ENCODE measurements at places on chromosomes 16 and 17.
A peak's percentile ranks its signal among the peaks of the same experiment; 100 is the strongest.

DNA sequence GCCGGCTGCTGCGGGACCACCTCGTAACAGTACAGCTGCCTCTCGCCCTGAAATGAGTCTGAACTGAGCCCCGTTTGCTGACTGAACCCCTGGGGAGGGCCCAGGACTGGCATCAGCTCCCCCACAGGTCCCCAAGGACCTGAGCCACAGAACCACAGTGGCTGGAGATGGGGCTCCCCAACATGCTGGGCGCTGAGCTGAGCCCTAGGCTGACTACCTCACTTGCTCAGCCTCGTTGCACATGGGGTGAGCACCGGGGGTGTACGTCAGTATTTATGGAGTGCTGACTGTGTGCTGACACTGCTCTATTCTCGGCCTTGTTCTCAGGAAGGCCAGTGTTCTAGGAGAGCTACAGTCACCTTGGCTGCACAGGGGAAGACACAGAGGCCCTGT is 6.6 kb upstream of the VASN start:
- no peak for DNase-seq

DNA sequence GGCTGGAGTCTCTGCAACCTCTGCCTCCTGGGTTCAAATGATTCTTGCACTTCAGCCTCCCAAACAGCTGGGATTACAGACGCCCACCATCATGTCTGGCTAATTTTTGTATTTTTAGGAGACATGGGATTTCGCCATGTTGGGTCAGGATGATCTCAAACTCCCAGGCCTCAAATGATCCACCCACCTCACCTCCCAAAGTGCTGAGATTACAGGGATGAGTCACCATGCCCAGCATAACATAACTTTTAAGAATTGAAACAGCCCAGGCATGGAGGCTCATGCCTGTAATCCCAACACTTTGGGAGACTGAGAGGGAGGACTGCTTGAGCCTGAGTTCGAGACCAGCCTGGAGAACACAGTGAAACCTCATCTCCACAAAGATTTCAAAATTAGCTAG is 2.5 kb downstream of the RSL1D1 start:
- no peak for DNase-seq

GRCh38 chr17:68391561-68392268 is 65.6 kb downstream of the WIPI1 start:
- DNase-seq, result no peak

DNA sequence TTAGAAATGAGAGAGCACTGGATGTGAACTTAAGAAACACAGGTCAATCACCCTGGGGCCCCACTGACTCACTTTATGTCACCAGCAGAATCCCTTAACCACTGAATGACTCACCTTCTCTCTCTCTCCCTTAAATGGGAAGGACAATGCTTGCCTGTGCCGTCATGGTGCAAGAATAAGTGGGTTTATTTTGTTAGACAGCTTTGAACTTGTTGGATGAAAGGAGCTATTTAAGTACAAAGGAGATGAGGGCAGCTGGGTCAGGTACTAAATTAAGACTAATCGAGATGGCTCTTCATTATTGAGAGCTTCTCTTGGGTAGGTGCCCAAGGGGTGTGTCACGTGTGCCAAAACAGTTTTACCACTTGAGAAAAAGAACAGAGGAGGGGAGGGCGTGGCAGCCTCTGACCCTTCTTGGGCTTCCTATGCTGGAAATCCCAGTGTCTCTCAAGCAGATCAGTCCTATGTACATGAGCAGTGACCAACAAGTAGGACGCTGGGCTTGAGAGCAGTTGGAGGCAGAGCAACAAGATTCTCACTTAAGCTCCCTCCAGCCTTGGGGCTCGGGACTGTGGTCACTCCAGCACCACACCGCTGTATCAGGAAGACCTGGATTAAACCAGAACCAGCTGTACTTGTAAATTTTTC is 6.7 kb upstream of the KRT31 start:
- peak; percentile 89 for DNase-seq

DNA sequence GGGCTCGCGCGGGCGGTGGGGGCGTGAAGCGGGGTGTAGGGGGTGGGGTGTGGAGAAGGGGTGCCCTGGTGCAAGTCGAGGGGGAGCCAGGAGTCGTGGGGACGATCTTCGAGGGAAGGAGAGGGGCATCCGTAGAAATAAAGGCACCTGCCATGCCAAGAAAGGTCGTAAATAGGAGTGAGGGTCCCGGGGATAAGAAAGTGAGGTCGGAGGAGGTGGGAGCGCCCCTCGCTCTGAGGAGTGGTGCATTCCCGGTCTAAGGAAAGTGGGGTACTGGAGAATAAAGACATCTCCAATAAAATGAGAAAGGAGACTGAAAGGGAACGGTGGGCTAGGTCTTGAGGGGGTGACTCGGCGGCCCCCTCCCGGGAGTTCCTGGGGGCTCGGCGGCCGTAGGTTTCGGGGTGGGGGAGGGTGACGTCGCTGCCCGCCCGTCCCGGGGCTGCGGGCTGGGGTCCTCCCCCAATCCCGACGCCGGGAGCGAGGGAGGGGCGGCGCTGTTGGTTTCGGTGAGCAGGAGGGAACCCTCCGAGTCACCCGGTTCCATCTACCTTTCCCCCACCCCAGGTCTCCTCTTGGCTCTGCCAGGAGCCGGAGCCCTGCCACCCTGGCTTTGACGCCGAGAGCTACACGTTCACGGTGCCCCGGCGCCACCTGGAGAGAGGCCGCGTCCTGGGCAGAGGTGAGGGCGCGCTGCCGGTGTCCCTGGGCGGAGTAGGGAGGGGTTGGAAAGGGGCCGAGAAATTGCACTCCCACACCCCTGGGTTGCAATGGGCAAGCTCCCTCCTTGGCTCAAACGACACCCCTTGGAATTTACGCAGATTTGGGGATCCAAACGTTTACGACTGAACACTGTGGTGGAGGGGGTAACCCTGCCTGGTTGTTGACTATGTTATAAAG is 888 bp downstream of the CDH1 start:
- no peak for DNase-seq

DNA sequence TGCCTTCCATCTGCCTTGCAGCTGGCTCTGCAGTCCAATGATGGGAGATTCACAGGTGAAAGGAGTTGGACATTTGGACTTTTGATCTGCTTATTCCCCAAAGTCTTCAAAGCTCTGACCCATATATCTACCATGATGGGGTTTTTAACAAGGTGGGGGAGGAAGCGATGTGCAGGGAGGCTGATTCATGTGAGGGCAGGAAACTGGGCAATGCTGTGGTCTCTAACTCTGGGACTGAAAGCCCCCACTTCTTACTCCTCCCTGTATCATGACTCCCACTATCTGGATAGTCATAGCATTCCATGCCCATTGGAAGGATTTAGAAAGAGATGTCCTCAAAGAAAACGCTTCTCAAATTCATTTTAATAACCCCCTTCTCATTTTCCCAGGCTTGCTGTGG is 16.3 kb downstream of the HOXB1 start:
- no peak for DNase-seq

DNA sequence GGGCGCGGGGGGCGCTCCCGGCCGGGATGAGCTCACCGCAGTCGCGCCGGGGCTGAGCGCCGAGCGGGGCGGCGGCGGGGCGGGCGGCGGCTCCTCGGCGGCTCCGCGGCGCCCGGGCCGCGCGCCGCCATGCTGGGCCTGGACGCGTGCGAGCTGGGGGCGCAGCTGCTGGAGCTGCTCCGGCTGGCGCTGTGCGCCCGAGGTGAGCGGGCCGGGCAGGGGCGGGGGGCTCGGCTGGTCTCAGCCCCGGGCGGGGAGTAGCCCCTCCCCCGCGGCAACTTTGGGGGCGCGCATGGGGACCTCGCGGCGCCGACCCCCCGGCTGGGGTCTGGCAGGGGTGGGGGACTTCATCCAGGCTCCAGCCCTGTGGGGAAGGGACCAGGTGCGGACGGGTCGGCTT is at the start of gene ARHGDIG:
Gene ARHGDIG (plus strand): TSS at position 40 of the 400 bp plus-strand sequence. CDS start 90 bp downstream, at position 130.
- DNase-seq, result no peak

GRCh38 chr16:3661922-3662321 is 7.4 kb downstream of the DNASE1 start:
- no peak for DNase-seq

GRCh38 chr17:28324267-28324745 is 5.3 kb downstream of the TMEM97 start:
- no peak for DNase-seq

DNA sequence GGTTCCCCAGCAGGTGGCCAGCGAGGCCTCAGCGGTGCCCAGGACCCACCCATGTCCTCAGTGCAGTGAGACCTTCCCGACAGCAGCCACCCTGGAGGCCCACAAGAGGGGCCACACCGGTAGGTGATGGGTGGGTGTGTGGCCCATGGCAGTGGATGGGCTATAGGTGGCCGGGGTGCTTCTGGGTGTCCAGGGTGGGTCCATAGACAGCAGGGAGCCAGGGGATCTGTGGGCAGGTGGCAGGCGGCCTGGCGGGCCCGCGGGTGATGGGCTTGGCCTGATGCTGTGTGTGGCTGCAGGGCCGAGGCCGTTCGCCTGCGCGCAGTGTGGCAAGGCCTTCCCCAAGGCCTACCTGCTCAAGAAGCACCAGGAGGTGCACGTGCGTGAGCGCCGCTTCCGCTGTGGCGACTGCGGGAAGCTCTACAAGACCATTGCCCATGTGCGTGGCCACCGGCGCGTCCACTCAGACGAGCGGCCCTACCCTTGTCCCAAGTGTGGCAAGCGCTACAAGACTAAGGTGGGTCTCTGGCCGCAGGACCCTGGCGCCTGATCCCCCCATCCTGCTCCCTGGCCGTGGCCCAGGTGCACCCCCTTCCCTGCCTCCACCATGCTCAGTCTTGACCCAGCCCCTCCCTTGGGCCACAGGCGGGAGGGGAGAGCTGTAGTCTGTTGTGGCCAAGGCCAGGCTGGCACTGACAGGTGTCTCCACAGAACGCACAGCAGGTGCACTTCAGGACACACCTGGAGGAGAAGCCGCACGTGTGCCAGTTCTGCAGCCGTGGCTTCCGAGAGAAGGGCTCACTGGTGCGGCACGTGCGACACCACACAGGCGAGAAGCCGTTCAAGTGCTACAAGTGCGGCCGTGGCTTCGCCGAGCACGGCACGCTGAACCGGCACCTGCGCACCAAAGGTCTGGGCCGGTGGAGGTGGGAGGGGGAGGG is 2.1 kb upstream of the DNASE1L2 start:
- no peak for DNase-seq

DNA sequence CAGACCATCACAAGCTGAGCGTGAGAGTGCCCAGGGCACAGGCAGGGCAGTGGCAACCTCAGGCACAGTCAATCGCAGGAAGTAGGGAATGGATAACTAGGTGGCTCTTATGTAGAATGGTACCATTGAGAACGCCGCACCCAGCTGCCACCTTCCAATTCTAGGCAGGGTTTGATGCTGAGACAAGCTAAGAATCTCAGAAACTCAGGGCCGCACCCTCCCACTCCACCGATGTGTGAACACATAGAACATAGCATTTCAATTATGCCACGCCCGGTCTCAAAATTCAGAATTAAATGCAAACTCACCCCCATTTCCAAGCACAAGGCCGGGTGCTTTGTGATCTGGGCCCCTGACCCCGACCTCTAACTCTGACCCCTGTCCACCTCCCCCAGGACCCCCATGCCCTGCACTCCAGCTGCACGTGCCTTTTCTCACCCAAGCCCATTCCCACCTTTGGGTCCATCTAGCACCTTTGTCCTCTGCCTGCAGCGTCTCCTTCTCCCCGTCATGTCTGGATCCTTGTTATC is 178.4 kb downstream of the C16orf95 start:
- no peak for DNase-seq

DNA sequence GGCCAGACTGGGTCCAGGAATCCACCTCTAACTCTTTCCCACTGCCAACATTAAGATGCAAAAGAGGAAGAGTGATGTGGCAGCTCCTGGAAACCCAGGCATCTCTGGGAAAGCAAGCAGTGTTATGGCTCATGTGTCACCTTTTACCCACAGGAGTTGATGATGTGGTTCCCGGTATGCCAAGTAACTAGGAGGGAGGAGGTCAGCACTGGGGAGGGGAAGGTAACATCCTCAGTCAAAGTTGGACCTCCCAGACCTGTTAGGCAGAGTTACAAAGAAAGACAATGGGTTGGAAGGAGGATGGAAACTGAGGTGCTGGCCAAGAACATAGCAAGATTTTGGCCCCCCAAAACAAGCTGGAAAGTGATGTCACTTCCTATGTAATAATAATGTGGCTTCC is 11.4 kb downstream of the KRABD2 start:
- DNase-seq, result no peak

DNA sequence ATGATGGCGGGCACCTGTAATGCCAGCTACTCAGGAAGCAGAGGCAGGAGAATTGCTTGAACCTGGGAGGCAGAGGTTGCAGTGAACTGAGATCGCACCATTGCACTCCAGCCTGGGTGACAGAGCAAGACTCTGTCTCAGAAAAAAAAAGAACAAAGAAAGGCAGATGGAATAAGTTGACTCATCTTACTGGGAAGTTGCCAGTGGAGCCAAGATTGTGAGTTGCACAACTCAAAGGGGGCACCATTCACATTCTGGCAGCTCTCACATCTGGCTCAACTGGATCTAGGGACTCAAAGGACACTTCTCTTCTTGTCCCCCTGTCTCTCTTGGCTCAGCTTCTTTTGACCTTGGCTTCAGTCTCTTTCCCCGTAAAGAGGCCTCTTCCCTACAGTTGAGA is 53.7 kb upstream of the ETV4 start:
- DNase-seq, result peak; percentile 68

GRCh38 chr16:11650641-11651591 is 17.3 kb upstream of the SNN start:
- no peak for DNase-seq

DNA sequence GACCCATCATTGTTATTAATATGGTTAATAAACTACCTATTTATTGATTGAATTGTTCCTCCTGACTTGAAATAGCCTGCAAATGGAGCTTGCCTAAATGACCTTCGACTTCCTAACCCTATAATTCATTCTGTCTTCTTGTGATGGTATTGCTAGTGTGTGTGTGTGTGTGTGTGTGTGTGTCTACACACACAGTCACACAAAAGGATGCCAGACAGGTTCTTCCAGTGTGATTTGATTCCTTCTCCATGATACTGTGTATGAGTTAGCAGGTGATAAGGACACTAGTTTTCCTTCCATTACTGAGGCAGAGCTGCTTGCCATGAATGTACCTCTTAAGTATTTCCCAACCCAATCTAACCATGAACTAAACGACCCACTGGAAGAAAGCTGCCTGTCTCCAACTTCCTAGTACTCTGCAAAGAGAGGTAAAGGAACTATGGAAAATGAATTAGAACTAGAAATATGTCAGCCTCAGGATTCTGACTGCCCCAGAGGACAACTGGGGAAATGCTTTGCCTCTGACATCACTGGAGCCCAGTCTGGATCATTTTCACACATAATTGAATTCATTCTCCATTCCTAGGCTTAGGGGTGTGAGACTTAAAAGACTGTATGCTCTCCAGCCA is 3.5 kb upstream of the CDC6 start:
- peak; percentile 62 for DNase-seq

GRCh38 chr16:11262915-11263314 is 6.2 kb downstream of the TNP2 start:
- no peak for DNase-seq
